ENCODE measurements at places on chromosomes 3 and 15.
A peak's percentile ranks its signal among the peaks of the same experiment; 100 is the strongest.

GRCh38 chr3:116815321-116815720 is 105.7 kb downstream of the TUSC7 start:
- DNase-seq, result no peak

DNA sequence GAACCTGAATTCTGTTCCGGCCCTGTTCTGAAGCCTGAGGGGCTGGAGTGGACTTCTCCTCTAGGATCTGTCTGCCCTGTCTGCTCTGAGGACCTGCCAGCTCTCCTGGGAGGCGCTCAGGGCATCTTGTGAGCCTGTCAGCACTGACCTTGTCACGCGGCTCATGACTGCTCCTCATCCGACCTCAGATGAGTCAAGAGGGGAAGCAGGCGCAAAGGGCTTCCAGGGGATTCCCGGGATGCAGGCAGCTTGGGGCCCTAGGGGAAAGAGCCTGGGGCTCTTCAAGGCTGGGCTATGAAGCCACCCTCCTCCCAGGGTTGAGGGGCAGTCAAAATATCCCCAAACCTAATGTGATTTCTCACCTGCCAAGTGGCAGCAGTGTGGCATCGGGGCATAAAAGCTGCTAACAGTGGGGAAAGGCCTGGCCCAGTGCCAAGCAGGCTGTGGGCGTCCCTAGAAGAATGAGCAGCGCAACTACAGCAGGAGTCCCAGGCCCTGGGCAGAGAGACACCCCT is 27.6 kb upstream of the ANKDD1A start:
- DNase-seq, result no peak

DNA sequence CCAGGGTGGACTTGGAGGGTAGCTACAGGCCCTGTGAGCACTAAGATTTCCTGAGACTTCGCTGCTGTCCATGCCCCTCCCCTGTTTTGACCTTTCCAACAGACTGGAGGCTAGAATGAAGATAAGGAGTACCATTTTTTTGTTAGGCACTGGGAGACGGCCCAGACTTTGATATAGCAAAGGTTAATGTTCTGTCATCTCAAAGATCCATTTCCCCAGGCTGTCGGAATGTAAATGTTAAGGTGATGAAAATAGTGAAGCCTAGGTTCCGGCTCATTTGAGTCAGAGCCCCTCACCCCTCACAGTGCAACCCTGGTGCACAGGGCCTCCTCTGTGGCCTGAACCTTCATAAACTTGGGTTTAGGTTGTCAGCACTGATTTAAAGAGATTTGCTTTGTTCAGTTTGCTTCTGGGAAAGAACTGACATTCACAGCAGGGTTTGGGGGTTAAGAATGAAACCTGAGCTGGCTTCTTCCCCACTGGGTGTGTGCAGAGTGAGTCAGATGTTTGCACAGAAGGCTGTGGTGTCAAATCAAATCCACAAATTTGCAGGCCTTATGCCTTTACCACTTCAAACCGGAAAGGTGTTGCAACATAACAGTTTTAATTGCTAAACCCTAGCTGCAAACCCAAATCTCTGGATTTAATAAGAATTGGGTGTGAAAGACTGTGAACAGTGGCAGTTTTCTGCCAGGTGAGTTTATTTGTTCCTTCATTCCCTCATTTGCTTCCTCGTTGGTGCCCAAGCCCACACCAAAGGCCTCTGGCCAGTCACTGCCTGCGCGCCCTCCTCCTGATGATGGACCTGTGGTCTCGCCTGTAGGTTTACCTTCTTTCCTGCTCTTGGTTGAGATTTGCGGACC is 20.6 kb upstream of the KCTD6 start:
- DNase-seq, result peak; percentile 56

GRCh38 chr15:55402707-55403106 is 5.5 kb downstream of the CCPG1 start:
- DNase-seq, result no peak

DNA sequence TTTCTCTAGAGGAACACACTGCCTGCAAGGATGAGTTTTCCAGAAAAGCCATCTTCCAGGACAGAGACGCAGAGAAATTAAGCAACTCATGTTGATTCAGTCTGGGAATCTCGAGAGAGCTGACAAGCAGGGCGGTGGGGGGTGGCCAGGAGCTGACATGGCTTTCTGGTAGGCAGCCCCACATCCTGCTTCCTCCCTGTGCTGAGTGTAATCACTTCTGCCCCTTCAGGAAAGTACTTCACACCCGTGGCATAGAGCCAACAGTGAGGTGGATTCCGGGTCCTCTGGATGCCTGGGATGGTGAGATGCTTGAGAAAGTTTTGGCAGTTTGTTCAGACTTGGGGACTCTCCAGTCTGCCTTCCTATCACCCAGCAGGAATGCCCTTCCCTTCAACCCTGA is 221.1 kb downstream of the SLCO3A1 start:
- no peak for DNase-seq

GRCh38 chr15:73233623-73234022 is 135.1 kb downstream of the HCN4 start:
- no peak for DNase-seq

GRCh38 chr3:73508330-73508954 is 116.3 kb downstream of the PDZRN3 start:
- no peak for DNase-seq

GRCh38 chr3:98561727-98562521 is 30.1 kb downstream of the GPR15 start:
- no peak for DNase-seq

GRCh38 chr15:74212494-74212893 is 9.9 kb upstream of the STRA6 start:
- DNase-seq, result no peak

- no peak for DNase-seq
These were observed 160.0 kb upstream of the CGNL1 start for GRCh38 chr15:57216288-57216687.

- DNase-seq, result no peak
These were observed 26.1 kb upstream of the ERICH6 start for GRCh38 chr3:150729682-150730360.

- DNase-seq, result no peak
These were observed 12.2 kb downstream of the RNF111 start for GRCh38 chr15:58999694-59000093.

DNA sequence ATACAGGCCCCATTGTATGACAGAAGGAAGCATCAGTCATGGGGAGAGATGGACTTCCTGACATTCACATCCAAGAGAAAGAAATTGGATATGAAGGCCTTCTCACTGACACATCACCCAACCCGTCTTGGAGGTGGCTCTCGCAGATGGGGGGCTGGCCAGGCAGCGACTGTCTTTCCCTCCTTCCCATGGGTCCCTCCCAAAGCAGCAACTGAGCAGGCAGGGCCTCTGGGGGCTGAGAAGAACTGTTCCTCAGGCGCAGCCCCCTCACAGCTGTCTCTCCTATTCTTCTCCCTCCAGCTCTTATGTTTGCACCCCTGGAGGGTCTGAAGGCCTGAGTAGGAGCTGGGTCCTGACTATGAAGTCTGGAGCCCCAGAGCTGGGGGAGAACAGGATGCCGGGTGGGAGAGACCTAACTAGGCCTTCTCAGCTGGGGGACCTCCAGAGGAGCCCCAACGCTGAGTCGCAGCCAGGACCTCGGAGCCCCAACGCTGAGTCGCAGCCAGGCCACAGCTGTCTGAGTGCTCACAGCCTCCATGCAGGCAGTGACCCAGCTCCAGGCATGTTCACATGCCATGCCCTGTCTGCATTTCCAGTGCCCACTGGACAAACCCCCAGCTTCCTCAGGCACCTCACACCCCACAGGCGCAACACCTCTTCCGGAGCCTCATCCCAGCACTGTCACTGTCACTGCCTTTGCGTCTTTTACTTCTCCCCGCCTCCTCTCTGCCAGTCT is 29.6 kb downstream of the UMPS start:
- no peak for DNase-seq

- DNase-seq, result no peak
These were observed 41.3 kb downstream of the ETV5 start for GRCh38 chr3:186067360-186068242.

- no peak for DNase-seq
These were observed 32.2 kb downstream of the PTPN23 start for GRCh38 chr3:47412842-47413520.

DNA sequence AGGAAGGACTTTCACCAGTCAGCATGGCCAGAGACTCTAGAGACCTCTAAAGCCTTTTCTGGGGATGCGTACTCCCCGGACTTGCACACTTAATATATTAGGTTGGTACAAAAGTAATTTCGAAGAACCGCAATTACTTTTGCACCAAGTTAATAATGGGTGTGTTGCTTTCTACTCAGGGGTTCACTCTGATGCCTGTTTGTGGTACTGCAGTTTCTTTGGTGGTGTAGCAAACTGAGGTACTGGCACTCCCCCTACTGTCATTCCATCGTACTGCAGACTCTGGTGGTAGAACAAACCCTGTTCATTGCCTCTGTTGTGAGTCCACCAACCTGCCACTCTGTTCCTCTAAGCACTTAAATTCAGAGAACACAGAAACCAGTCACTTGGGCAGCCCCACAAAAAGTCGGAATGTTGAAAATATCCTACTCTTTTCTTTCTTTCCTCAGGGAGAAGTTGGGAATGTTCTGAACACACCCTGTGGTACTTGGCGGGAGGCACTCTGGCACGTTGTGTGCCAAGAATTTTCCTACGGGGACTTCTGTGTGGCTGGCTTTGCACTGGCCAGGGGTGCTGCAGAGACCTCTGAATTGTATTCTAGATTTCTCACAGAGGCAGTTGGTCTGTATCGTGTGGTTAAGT is 46.3 kb downstream of the GABRG3 start:
- DNase-seq, result peak; percentile 29

DNA sequence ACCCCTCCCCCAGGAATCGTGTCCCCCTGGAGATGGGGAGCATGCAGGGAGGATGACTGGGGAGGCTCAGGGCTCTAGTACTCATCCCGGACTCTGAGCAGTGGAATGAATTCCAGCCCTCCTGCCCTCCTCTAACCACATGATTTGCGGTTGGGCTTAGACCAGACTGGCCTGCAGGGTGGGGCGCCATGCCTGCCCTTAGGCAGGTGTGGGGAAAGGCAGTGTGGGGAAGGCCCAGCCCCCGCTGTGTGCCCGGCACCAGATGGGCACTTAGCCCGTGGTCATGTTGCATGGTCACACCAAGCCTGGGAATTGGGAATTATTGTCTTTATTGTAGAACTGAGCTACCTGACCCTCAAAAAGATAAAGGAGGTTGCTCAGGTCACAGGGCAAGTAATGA is 283.8 kb downstream of the TLE3 start:
- no peak for DNase-seq

DNA sequence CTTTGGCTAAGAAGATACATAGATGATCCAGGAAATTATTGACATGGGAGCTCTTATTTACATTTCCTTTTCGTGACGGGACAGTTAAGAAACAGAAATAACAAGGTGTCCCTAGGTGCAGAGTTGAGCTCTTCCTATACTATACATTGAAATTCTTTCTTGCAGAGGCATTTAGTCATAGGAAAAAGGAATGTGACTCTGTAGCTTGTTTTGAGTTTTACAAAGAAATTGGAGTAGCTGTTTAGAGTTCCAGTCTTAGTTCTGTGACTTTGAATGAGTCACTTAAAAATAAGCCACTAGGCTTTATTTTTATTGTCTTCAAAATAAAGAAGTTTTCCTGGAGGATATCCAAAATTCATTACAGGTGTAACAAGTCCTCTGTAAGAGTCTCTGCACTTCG is 723.5 kb upstream of the SGO1 start:
- no peak for DNase-seq

GRCh38 chr15:70327856-70328678 is 230.3 kb upstream of the TLE3 start:
- no peak for DNase-seq

All from NCI-H1417 treated with DMSO at 0.1 percent for 48 hours (cell line).